GM13977 (cell line): ENCODE measurements at places on chromosomes 4 and X.

GRCh38 chr4:110195561-110196205 is 2.7 kb downstream of the ELOVL6 start:
- DNase-seq = peak; percentile 34

GRCh38 chrX:153959649-153960048 is 12.0 kb downstream of the HCFC1 start:
- DNase-seq = no peak

- no peak for DNase-seq
These were observed 13.7 kb upstream of the AREG start for GRCh38 chr4:74431113-74431826.

DNA sequence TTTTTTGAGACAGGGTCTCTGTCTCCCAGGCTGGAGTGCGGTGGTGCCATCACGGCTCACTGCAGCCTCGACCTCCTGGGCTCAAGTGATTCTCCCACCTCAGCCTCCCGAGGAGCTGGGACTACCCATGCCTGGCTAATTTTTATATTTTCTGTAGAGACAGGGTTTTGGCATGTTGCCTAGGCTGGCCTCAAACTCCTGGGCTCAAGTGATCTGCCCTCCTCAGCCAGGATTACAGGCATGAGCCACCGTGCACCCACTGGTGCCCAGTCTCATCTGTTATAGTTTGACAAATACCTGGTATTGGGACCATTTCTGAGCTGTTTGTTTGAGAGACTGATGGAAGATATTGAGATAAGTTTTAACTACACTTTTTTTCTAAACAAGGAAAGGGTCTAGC is 57.5 kb upstream of the SMIM10 start:
- no peak for DNase-seq

- no peak for DNase-seq
These were observed 65.6 kb downstream of the MRPL1 start for GRCh38 chr4:77927991-77928925.

DNA sequence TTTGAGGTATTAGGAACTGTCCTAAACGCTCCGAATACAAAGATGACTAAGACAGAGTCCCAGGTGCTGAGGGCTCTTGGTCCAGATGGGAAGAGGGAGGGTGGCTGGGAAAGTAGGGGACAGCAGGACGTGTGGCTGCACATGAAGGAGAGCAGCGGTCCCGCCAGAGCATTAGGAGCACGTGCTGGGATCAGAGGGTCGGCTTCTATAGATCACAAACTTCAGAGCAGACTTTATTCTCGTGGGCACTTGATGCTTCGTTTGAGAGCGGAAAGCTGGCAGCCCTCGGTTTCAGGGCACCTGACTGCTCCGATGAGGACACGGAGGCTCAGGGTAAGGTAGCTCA is 26.1 kb downstream of the ZBTB49 start:
- DNase-seq = no peak
